Activated CD4-positive, alpha-beta memory T cell treated with anti-CD3 and anti-CD28 coated beads, Interleukin-2, amount 10 ng/mL, durations not matched to agents 7 days and 5 days (primary cell): ENCODE measurements at places on chromosomes 2 and 18. TPM values are rescaled to one million over a fixed set of nuclear protein-coding genes. Genes with fewer than 3 reads are reported as not detected.
A peak's percentile ranks its signal among the peaks of the same experiment; 100 is the strongest.

DNA sequence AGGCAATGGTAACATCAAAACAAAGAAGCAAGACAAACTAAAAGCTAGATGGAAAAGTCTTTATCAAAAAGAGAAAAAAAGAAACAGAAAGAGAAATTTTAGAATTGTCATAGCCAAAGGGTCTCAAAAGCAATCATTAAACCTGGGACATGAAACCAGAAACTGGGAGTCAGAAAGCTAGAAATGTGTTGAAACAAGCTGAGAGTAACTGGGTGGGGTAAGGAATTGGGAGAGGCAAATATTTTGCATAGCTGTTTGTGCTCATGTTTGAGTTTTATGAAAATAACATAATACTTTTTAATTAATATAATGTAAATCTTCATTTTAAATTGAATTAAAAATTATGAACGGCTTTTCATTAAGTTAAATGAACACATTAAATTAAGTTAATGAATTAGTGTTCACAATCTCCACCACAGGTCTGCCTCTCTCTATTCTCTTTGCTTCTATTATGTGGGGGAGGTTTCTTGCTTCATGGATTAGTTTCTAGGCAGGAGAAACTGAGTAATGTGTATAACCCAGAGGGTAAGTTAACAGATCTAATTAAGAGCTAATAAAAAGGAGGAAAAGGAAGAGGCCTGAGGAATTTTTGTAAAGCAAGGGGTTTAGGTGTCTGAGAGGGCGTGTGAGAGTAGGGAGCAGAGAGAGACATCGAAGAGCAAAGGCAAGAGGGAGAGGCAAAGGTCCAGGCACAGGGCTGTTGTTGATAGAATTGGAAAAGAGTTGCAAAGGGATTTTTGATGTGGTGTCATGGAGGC is 20.0 kb upstream of the SERPINB2 start:
- no peak for DNase-seq
- H3K36me3 ChIP-seq = no peaks in the 10 kb centered on the region
- no peaks in the 10 kb centered on the region for H3K4me1 ChIP-seq
- no peak overlapping the region for H3K27ac ChIP-seq
- peaks cover 4% of the 10 kb centered on the region for H3K27me3 ChIP-seq

GRCh38 chr2:74553892-74554819 is at the start of the genes DOK1 and LOXL3:
TSS of gene DOK1 (plus strand) at chr2:74554720. CDS start at chr2:74554755, 35 bp downstream.
TSS of gene LOXL3 (minus strand) at chr2:74553942. CDS start at chr2:74552634, 1,308 bp downstream.
- H3K27ac ChIP-seq = peak within 1 kb of the TSS; percentile 94
- H3K36me3 ChIP-seq = peaks cover 15% of the 10 kb centered on the region
- peak within 1 kb of the TSS; percentile 97 for H3K4me3 ChIP-seq
- H3K4me1 ChIP-seq = peaks cover 21% of the 10 kb centered on the region

DNA sequence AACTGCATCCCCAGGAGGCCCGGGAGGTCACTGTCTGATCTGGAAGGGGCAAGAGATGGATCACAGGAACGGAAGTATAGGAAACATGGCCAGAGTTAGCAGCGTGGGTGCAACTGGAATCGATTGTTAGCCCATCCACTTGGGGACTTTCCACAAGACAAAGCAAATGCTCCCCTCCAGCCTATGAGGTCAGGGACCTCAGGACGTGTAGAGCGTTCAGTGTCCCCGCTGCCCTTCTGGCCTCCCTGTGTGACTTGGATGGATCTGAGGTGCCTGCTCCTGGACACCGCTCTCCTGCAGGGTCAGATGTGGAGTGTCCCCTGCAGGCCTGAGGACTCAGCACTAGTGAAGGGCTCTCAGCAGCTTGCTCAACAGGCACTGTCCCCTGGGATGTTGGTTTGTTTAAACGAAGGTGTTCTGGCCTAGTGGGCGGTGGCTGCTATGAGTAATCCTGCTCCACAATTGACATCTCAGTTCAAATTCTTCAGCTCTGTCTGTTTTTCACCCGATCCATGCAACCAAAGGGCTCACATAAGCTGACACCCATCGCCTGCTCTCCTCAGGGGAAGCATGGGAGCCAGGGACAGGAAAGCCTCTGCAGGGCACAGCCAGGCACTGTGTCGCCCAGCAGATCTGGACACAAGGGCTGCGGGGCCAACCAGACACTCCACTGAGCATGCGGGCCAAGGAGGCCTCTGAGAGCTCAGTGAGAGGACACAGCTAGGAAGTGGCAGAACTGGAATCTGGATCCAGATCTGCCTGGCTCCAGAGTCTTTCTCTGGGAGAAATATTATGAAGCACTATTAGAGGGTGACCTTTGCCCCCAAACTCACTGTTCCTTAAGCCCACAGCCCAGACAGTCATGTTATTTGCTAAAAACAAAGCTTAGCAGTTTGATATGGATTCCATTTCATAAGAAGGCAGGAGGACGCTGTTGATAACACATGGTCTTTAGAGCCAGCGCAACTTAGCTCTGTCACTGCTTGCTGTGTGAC is 78.5 kb downstream of the RHOB start:
- no peak for DNase-seq
- H3K27me3 ChIP-seq = peaks cover 5% of the 10 kb centered on the region
- H3K4me3 ChIP-seq = no peak overlapping the region
- no peaks in the 10 kb centered on the region for H3K36me3 ChIP-seq
- H3K27ac ChIP-seq = no peak overlapping the region

DNA sequence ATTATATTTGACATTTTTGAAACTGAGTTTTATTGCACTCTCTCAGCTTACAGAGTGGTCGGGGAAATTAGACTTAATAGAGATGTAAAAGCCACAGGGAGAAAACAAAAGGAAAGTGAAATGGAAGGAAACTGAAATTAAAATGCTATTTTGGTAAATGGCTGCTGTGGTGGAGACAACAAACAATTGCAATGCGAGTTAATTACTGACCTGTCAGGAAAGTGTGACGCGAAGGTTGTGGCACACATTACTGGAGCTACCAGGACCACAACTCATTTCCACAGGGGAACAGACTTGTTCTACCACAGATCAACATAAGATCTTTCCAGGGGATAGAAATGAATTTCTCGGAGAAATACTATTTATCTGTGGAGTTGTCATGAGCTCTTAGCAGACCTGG is 19.5 kb downstream of the ARHGAP15 start:
- peaks cover 78% of the 10 kb centered on the region for H3K4me1 ChIP-seq
- H3K4me3 ChIP-seq = no peak overlapping the region

- no peak overlapping the region for H3K4me3 ChIP-seq
- H3K27ac ChIP-seq = no peak overlapping the region
- DNase-seq = no peak
- H3K27me3 ChIP-seq = peaks cover 9% of the 10 kb centered on the region
- H3K36me3 ChIP-seq = no peaks in the 10 kb centered on the region
- H3K4me1 ChIP-seq = peaks cover 2% of the 10 kb centered on the region
These were observed 273.3 kb downstream of the TCF4 start for GRCh38 chr18:55314615-55315237.

GRCh38 chr2:237864940-237865622 is 5.7 kb downstream of the RAMP1 start:
- H3K27ac ChIP-seq = no peak overlapping the region
- H3K4me1 ChIP-seq = peaks cover 17% of the 10 kb centered on the region
- peaks cover 45% of the 10 kb centered on the region for H3K27me3 ChIP-seq
- DNase-seq = no peak
- no peaks in the 10 kb centered on the region for H3K36me3 ChIP-seq
- no peak overlapping the region for H3K4me3 ChIP-seq

GRCh38 chr2:152437276-152438108 is 102.5 kb downstream of the FMNL2 start:
- H3K27ac ChIP-seq = no peak overlapping the region
- H3K36me3 ChIP-seq = no peaks in the 10 kb centered on the region
- H3K4me1 ChIP-seq = no peaks in the 10 kb centered on the region

DNA sequence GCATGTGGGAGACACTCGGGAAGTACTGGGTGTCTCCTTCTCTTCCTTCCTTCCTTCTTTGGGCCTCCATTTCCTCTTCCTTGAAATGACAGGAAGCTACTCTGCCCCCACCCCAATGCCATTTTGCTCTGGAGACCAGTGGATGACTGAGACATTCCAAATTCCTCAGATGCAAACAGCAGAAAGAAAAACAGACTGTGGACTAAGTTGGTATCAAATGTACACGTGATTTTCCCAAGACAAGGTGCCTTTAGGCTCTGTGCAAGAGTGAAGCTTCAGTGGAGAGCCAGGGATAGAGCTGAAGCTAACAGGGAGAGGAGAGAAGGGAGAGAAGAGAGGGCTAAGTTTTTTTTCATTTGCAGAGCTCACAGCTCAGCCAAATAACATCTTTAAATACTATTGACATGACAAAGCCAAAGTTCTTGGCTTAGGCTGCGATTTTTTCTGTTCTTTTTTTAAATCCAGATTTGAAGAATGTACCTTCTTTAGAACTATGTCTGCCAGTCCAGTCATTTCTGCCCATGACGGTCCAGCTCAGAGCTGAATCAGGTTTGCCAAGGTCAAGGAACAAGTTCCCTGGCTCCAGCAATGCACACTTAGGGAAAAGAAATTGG is 84.5 kb upstream of the LCLAT1 start:
- H3K27ac ChIP-seq = peak overlapping the region; percentile 40
- no peak overlapping the region for H3K4me3 ChIP-seq
- peaks cover 33% of the 10 kb centered on the region for H3K4me1 ChIP-seq
- DNase-seq = no peak
- H3K36me3 ChIP-seq = no peaks in the 10 kb centered on the region

GRCh38 chr2:123438251-123438650 is 586.8 kb upstream of the CNTNAP5 start:
- no peak for DNase-seq
- H3K36me3 ChIP-seq = no peaks in the 10 kb centered on the region
- no peaks in the 10 kb centered on the region for H3K27me3 ChIP-seq
- H3K4me3 ChIP-seq = no peak overlapping the region

DNA sequence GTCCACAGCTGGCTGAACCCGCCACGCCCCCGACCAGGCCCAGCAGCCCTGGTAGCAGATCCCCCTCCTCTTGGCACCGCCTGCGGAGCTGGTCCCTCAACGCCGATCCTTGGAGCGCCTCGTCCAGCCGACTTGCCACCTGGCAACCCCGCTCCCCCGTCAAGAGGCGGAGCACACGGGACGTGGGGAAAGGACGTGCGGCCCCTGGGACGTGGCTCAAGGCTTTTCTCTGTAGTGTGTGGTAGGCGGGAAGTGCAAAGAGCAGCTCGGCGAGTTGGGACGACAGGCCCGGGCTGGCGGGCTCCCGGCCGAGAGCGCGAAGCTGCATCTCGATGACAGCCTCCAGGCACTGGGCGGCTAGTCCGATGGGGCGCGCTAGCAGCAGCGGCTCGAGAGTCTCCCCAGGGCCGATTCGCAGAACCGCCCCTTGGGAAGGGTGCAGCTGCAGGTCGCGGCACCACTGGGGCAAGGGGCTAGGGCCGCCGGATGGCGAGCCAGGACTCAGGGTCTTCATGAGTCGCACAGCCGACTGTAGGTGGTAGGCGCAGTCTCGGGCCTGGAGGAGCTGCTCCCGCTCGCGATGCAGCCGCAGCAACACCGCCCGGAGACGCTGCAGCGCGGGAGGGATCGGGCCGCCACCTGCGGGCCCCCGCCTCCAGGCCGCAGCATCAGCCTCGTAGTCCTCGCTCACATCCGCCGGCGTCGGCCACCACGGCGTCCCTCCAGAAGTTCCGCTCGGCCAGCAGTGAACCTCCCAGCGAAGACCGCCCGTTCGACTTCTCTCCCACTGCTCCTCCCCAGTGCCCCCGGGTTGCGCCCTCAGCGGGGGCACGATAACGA is 617 bp downstream of the CCDC142 start:
- H3K4me1 ChIP-seq = peaks cover 51% of the 10 kb centered on the region
- peak; percentile 62 for DNase-seq
- peak overlapping the region; percentile 98 for H3K27ac ChIP-seq
- H3K27me3 ChIP-seq = no peaks in the 10 kb centered on the region
- peaks cover 43% of the 10 kb centered on the region for H3K36me3 ChIP-seq

DNA sequence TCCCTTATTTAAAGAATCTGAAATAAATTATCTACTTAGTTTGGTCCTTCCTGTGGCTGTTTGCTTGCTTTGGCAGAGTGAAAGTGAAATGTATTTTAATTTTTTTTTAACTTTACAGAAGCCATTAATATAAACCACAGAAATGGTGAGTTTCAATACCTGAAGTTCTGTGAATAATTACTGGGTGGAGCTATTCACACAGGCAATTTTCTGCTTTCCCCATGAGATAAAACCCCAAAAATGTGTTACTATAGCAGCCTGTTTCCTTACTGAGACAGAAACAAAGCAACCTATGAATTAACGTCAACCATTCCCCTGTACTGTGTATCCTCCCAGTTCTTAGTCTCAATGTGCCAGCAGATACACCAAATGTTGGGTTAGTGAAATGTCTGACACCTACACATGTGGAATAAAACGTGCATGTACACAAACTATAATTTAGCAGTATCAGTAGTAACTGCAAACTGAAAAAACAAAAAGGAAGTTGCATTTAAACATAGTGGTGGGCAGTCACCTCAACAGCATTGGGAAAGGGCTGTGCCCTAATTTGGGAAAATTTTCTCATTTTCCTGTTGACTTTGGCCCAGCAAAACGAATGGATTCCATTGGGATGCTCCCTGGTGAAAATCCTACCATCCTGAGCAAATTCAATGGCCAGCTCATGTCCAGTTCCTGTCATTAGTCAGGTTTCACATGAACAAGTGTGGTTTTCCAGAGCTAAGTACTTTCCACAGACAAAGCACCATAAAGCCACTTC is 73.1 kb upstream of the RMDN2 start:
- peak overlapping the region; percentile 70 for H3K27ac ChIP-seq
- H3K4me1 ChIP-seq = peaks cover 33% of the 10 kb centered on the region
- H3K4me3 ChIP-seq = no peak overlapping the region
- DNase-seq = no peak

GRCh38 chr2:151159109-151159662 is 102.5 kb downstream of the RBM43 start:
- no peaks in the 10 kb centered on the region for H3K4me1 ChIP-seq
- H3K27ac ChIP-seq = no peak overlapping the region
- H3K4me3 ChIP-seq = no peak overlapping the region
- no peaks in the 10 kb centered on the region for H3K36me3 ChIP-seq

Gene CCBE1
- total RNA-seq = not detected

Gene TUBA3E
- total RNA-seq = not detected

Gene SCG2
- 0.15 TPM for total RNA-seq

Gene SATB2
- 0.18 TPM for total RNA-seq

Gene FBXO15
- total RNA-seq = 1.1 TPM

Gene DCDC2C
- total RNA-seq = not detected

Gene LYG1
- 1.2 TPM for total RNA-seq

Gene TSHZ1
- 18.2 TPM for total RNA-seq
